ENCODE measurements at places on chromosomes 3 and 15.

GRCh38 chr3:71282976-71283375 lies 300.6 kb downstream of the FOXP1 start:
- DNase-seq = no peak

DNA sequence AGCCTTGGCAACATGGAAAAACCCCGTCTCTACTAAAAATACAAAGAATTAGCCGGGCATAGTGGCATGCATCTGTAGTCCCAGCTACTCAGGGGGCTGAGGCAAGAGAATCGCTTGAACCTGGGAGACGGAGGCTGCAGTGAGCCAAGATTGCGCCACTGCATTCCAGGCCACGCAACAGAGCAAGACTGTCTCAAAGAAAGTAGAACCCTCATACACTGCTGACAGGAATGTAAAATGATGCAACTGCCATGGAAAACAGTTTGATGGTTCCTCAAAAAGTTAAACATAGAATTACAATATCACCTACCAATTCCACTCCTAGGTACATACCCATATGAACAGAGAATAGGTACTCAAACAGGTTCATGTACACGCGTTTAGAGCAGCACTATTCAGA lies 158.9 kb downstream of the TBC1D5 start:
- DNase-seq = no peak

DNA sequence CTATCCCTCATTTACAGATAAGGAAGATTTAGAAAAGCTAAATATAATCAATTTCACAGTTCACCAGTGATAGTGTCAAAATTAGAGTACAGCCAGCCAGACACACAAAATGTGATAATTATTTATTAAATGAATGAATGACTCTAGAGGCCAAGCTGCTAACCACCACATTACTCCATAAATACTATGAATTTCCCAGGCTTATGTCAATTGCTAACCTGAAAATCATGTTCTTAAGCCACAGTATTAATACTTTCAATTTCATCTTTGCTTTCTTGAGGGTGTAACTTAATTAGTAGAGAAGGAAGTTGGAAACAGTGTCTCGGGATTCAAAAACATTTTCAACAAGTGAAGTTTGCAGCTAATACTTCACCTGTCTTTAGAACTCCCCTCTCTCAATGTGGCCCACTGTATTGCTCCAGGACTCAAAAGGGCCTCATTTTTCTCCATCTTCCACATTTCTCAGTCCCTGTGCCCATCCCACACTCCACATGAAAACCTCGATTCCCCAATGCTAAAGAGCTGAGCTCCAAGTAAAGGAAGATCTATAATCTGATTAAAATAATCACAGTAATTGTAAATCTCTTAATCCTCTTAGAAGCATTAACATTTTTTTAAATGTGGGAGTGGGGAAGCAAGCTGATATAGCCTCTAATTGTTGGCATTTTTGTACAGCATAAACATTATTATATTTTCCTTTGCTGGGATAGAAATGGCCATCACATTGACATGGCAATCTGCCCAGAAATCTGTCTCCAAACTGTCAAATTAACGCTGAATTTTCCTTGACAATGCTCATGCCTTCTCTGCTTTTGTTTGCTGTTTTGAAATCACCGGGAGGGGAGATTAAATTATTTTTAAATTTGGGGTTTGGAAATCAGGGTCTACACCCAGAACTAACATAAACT lies 765.1 kb downstream of the ROBO1 start:
- no peak for DNase-seq

DNA sequence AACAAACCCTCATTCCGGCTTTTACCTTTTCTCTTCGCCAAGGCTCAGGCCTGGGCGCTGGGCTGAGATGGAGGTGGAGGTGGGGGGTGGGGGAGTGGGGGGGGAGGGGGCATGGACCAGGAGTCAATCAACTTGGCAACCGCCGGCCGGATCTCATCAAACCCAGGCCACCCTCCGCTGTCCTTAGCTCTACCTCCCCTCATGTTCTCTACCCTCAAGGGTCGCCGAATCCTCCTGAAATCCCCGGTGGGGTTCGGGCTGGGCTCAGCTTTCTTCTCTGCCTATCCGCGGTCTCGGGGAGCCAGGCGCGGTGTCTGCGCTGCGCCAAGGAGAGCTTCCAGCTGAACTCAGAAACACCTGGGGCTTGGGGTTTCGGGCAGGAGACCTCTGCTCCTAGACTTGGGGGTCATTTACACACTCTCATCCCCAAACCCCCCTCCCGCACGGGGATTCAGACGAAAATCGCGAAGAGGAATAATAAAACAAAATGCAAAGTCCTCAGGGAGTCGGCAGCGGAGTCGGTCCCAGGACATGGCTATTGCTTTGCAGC lies 2.5 kb downstream of the ONECUT1 start:
- DNase-seq = no peak

GRCh38 chr3:28316226-28316625 lies 32.3 kb upstream of the ZCWPW2 start:
- no peak for DNase-seq

DNA sequence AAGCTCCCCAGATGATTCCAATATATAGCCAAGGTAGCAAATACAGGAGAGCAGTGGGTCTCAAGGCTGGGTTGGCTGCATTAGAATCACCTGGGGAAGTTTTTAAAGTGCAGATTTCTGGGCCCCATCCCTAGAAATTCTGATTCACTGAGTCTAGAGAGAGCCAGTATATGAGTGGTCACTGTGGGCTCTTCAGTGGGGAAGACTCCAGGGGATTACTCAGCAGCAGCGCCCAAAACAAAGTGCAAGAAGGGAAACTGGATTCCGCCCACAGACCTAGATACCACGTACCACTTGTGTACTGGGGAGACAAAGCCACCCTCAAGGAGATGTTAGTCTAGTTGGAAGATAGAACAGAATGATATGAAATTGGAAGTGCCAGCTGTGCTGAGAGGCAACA lies 40.0 kb downstream of the NME9 start:
- no peak for DNase-seq

- no peak for DNase-seq
These were observed 632 bp downstream of the CTSH start for GRCh38 chr15:78944202-78944625.

GRCh38 chr15:69807721-69808120 lies 290.0 kb downstream of the TLE3 start:
- DNase-seq = no peak

DNA sequence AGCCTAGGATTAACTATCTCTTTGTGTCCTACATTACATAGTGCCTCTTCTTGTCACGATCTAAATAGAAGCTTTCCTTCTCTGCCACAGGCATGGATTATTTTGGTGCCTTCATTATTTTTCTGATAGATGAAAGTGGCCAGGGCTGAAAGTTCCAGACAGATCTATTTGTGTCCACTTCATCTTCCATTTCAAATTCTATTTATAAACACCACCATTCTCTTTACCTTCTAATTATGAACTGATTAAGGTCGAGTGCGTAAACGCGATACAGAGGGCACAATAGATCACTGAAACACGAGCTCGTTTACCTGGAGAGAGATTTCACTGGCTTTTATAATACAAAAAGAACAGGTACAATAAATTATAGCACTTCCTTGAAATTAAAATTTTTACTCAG lies 105.0 kb downstream of the EDEM1 start:
- no peak for DNase-seq

- no peak for DNase-seq
These were observed 183.3 kb downstream of the TNIK start for GRCh38 chr3:171276923-171277322.

DNA sequence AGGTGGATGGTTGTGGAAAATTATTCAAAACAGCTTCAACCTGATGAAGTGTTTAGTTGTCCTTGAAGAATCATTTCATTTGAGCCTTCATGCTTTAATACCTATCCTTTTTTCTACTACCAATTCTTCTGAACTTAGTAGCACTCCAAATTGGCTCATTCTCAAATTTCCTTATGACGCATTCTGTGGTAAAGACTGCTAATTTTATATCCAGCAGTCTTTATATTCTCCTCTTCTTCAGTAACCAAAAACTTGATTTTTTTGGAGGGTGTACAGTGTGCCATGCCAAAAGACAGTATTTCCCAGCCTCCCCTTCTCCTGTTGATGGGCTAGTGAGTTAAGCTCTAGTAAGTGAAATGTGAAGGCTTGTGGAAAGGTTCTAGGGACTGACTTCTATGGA lies 25.2 kb downstream of the CGNL1 start:
- DNase-seq = no peak

GRCh38 chr3:45332901-45333407 lies 55.4 kb upstream of the LARS2 start:
- no peak for DNase-seq

- no peak for DNase-seq
These were observed 194.4 kb downstream of the SLCO3A1 start for GRCh38 chr15:92047900-92048299.

DNA sequence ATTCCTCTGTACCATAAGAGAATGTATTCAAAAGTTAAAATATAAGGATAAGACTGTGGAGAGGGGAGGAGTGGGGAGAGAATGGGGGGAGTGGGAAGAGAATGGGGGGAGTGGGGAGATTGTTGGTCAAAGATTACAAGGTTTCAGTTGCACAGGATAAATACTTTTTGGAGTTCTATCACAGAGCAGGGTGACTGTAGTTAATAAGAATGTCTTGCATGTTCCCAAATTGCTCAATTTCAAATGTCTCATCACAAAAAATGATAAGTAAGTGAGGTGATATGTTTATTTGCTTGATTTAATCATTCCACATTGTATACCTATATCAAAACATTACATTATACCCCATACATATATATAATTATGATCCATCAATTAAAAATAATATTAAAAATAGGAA lies 23.0 kb upstream of the MEF2A start:
- no peak for DNase-seq

DNA sequence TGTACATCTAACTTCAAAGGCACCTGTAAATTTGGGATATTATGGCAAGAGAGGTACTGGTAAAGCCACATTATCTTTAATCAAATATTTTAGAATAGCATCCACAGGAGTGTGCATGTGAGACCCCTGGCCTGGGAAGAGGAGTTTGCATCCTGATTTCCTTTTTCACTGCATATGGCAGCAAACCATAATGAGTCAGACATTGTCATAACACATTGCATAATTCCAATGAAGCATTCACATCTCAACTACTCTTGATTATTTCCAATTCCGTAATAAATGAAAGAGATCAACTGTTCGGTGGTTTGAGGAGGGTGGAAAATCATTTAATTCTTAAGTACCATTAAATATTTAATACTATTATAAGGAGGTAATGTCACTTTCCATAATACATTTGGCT lies 215.0 kb downstream of the MECOM start:
- DNase-seq = no peak

DNA sequence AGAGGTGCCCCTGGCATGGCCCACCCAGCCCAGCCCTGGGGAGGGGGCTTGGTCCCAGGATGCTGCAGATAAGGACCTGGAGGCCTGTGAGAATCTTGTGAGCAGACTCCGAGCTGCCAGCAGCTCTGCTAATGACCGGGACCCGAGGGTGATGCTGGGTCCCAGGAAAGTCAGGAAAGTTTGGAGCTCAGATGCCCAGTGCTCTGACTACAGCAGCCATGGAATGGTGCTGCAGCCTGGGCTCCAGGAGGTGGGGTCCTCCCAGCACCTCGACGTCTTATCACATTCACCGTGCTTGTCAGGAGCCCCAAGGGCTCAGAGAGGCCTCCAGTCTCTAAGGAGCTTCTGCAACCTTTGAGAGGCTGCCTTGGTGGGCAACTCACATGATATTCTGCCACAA lies 34.3 kb upstream of the ADCY5 start:
- DNase-seq = no peak

DNA sequence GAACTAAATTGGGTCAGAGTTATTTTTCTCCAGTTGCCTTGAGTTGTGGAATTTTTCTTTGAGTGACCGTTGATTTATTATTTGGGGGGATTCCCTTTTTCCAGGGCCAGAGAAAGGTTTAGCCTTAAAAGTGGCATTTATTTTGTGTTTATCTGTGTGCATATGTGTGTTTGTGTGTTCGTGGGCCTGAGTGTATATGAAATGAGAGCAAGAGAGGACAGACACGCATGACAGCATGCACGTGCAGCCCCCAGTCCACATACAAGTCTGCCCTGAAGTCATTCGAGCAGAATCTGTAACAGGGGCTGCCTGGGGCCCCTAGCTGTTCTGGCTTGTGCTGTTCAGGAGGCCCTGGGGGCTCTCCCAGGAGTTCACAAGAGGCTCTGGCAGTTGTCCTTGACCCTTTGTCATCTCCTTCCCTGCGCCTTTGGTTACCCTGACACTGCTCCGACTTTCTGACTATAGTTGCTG lies 18.3 kb upstream of the TRAK1 start:
- DNase-seq = no peak

GRCh38 chr3:63968612-63969350 lies 54.5 kb downstream of the PSMD6 start:
- no peak for DNase-seq

DNA sequence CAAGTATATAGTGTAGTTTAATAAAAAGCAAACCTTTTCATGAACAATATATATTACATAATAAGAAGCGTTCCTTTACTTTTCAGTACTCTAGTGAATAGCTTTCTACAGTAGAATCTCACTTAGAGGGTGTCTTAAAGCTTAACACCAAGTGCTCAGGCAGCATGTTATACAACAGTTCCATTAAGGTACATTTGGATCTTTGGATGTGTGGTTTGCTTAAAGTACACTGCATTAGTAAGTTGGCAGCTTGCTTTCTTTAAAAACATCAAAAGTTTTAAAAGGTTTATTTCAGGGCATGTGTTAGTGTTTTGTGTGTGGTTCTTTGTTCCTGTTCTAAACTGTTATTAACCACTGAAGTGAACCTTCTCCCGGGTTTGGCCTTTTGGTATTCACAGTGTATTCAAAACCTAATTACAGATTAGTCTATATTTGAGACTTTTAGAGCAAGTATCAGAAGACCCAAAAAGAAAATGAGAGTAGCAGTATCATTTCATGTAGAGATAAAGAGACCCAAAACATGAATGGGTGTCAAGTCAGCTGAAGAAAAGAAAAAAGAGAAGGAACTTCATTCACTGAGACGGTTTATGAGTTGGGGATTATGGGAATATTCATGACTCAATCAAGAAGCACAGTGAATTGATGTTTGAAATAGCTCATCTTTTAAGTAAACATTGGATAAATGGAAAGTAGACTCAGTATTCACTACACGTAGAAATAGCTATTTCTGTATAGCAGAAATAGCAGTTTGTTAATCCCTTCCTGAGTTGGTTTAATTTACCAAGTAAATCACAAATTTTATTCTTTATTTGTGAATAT lies 93.9 kb downstream of the OPA1 start:
- DNase-seq = no peak

DNA sequence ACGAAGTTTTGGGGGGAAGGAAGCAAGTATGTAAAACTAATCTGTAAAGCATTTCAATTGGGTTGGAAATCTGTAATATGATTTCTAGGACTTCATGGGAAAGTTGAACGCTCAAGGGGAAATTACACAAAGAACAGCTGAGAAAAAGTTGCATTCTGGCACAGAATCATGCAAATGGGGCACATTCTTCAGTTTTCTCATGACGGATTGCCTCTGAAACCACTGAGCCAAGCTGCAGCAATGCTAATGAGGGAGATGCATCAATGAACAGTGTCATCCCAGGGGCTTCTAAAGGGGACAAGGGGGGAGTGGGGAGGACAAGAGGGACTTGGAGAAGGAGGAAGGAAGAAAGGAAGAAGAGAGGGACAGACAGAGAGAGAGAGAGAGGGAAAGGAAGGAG lies 291.4 kb upstream of the ATP11B start:
- no peak for DNase-seq

Measured in GM04503 (cell line).